GDM1 (cell line): ENCODE measurements at places on chromosomes 12 and 14.
A peak's percentile ranks its signal among the peaks of the same experiment; 100 is the strongest.

GRCh38 chr12:52615208-52615868, 3.0 kb downstream of the KRT73 start:
- peak; percentile 43 for DNase-seq

GRCh38 chr12:46214668-46215436, 54.0 kb downstream of the SLC38A1 start:
- peak; percentile 59 for DNase-seq

DNA sequence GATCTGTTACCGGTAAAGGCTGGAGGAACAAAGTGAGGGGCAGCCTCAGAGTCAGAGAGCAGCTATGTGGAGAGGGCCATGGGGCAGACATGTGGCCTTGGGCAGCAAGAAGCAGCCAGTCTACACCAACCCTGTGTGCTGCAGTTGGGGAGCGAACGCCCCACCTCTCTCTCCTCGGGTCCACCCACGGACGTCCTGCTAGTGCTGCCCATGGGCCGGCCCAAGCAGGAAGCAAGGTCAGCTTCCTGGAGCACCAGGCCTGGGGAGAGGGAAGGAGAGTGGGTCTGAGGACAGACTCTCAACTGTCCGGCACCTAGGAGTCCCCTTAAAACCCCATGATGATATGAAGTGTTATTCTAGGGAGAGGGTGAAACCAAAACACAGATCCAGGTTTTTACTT, 254.8 kb upstream of the FKBP4 start:
- no peak for DNase-seq

DNA sequence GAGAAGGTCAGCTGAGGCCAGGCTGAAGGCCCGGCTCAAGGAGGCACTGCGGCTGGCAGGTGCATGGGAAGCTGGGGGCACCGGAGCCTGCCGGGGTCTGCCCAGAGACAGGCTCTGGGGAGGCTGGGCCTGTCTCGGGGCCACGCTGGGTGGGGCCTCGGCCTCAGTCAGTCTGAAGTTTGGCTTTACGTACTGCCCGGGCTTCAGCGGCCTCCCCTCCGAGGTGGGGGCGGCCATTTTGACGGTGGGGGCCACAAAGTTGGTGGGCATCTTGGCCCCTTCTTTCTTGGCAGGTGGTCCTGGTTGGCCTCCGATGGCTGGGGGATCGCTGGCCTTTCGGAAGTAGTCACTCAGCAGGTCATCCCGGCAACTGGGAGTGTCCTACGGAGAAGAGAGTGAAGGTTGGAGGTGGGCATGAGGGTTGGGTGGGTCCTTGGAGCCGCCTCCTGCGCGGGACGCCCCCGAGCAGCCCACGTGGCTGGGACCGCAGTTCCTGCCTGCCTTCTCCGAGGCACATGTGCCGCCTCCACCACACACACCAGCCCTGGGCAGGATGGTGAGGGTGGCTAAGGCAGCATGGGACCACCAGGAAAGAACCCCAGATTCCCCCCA, 28.9 kb upstream of the GPR68 start:
- no peak for DNase-seq

DNA sequence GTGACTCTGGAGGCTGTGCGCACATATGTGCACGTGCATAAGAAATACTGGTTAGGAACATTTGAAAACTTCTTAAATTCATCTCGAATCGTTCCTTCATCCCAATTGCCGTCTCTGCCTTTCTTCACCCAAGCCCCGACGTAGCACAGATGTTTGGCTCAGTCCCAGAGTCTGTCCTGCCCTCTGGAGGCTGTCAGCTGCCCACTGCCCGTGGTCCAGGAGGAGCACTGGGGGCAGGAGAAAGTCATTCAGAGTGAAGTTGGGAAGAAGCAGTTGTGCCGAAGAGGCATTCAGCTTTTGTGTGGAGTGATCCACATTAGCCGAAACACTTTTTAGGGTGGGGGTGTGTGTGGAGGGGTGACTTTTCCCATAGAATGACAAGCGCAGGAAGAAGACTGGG, 124.9 kb downstream of the TSPAN9 start:
- DNase-seq, result no peak

DNA sequence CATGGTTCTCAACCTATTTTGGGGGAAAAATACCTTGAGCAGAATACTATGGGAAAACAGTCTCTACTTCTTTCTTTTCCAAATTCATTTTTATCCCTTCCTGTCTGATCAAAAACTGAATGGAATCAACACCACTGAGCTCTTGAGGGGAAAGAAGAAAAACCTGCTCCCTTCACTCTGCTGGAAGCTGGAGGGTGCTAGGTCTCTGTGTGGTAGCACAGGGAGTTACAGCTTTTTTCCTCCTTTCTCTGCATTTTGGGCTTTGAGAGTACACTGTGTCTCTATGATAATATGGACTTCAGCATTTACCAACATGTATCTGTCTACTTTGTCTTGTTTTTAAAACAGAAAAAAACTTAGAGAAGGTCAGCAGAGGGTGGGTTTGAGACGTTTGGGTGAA, 417.2 kb upstream of the SYT1 start:
- no peak for DNase-seq

DNA sequence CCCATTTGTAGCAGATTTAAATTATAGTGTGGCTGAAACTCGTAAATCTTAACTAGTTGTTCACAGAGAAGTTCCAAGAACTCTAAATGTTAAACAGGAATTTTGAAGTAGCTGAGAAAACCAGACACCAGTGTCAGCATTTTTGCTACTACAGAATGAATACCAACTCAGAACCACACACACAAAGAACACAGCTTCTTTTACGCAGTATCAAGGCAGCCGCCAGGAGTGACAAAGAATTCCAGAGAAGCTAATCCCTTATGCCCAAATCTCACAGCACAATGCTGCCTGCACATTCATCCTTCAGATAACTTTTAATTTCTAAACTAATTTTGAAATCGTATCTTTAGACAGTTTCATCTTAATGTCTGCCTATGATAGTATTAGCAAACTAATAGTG, 37.4 kb downstream of the SLC6A15 start:
- DNase-seq, result no peak

- DNase-seq, result no peak
Measured at GRCh38 chr12:2677142-2677880, 117.5 kb upstream of the FKBP4 start.

- no peak for DNase-seq
Measured at GRCh38 chr14:56136571-56137452, 18.6 kb downstream of the PELI2 start.

DNA sequence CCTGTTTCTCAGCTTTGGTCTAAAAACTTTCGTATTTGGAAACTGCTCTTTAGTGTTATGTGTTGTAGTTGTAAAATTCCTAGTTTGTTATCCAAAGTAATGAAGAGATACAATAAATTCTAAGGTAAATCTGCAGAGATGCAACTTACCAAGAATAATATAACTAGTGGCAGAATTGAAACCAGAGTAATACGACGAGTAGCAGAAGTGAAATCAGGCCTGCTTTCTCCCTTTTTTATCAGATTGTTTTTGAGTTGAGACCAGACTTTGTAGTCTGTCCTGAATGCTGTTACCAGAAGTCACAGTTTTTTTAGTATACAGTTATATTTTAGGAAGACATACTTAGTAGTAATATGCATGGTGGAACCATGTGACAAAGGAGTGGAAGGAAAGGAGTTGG, 12.5 kb downstream of the PAPOLA start:
- no peak for DNase-seq
